Activated T-helper 1 cell treated with anti-CD3 and anti-CD28 coated beads, Interleukin-2, amount 50 U/mL, for 16 hours (primary cell): ENCODE measurements at places on chromosomes 5 and 9.

GRCh38 chr9:87607859-87608258 is 110.2 kb downstream of the DAPK1 start:
- no peak for DNase-seq

DNA sequence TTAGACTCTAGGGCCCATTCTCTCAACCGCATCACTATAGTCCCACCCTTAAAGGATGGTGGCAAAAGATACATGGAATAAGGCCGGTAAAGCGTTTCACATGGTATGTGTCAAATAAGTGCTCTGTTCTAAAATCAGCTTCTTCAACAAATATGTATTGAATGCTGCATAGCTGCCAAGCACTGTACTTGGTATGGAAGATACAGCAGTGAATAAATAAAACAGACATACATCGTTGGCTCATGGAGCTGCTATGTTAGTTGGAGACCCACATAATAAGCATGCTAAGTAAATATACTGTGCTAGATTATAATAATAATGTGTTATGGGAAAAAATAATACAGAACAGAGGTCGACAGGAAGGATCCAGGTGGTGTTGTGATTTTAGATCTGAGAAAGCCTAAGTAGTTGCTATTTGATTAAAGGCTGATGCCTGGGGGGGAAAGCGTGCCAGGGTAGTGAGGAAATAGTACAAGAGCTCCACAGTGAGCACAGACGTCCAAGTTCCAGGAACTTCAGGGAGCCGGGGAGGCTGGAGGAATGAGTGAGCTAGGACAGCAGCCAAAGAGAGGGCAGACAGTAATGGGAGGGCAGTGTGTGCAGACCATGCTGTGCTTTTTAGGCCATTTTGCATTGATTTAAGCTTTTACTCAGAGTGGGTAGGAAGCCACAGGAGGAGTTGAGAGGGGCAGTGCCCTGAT is 93.7 kb downstream of the JAKMIP2 start:
- no peak for DNase-seq

GRCh38 chr5:150386024-150386855 is 26.5 kb downstream of the CD74 start:
- no peak for DNase-seq

- DNase-seq = no peak
Observed at GRCh38 chr9:23615569-23615968, 210.5 kb downstream of the ELAVL2 start.

DNA sequence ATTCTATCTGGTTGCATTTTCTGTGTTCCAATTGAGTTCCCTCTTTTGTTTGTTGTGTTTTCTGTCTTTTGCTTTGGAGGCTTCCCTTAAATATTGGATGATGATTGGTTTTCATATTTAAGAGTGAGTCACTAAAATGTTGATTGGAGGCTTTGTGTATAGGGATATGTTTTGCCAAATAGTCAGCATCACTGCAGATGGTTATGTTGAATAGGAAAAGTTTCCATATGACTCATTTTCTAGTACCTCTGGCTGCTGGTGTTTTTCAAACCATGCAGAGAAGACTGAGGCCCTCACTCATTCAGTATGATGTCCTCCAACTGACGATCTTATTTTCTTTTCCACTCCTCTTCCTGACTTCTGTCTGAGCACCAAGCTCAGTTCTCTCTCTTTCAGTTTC is 1290.0 kb downstream of the EFNA5 start:
- no peak for DNase-seq

- no peak for DNase-seq
Observed at GRCh38 chr5:422323-423232, 20.4 kb upstream of the EXOC3 start.

GRCh38 chr5:107979291-107979690 is 308.6 kb upstream of the EFNA5 start:
- no peak for DNase-seq

DNA sequence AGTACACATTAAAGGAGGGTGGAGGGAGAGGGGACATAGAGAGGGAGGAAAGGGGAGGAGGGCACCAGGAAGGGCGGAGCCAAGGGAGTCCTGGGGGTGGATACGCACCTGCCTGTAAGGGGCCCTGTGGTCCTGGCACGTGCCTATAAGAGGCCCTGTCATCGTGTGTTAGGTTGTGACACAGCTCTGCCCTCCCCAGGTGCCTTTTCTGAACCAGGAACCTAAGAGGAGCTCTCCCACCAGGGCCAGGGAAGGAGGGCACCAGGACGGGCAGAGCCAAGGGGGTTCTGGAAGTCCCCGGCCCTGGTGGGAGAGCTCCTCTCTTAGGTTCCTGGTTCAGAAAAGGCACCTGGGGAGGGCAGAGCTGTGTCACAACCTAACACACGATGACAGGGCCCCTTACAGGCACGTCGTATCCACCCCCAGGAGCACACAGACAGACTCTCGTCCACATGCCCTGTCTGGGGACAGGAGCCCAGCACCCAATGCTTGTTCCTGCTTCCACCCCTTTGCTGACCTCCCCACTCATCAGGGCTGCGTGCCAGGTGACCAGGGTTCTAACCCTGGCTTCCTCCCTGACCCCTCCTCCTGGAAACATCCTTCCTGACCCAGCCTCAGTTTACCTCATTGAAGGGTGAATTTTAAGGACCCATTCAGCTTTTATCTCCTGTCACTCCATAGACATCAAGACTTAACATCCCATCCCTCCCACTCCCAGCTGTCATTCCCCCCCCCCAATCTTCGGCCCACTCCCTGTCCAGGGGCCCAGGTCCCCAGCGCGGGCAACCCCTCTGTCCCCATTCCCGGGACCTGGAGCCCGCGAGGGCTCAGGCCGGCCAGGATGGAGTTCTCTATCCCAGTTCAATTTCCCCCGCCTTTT is 12.9 kb upstream of the OLFM1 start:
- no peak for DNase-seq

GRCh38 chr5:107424491-107424890 is 246.2 kb downstream of the EFNA5 start:
- no peak for DNase-seq

DNA sequence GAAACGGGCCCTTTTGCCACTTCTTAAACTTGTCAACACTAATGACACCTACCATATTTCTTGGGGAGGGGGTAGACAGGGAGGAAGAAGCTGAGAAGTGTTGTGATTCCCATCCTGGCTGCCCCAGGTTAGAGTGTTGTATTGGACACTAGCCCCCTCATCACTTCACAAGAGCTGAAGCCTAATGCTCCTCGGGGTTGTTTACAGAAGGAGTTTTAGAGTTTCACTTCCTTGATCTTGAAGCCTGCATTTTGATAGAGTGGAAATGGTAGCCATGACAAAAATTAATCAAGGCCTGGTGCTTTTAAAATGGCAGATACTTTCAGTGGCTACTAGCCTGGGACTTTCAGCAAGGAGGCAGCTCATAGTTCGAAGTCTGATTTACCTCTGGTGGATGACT is 11.0 kb upstream of the FAM120AOS start:
- DNase-seq = no peak

DNA sequence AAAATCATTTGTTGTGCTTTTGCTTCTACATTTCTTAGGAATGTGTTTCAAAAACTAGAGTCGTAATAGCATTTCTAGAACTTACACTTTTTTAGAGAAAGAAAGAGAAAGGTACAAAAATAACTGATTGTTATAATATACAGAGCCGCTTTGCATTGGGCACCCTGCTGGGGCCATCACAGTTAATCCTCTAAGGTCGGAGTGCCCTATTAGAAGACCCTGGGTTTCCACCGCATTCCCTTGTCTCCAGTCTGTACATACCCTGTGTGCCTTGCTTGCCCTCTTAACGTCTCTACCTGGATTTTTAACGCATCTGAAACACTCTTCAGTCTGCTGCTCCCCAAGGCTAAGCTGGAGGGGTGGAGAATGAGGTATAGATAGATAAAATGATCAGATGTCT is 1.3 kb downstream of the MARVELD2 start:
- DNase-seq = no peak

GRCh38 chr5:37637165-37637845 is 202.5 kb downstream of the GDNF start:
- DNase-seq = no peak

- DNase-seq = no peak
Observed at GRCh38 chr9:7223981-7224380, 466.2 kb downstream of the KDM4C start.

- no peak for DNase-seq
Observed at GRCh38 chr9:32502464-32502863, 23.5 kb downstream of the RIGI start.

GRCh38 chr5:41083306-41083705 is 12.2 kb upstream of the MROH2B start:
- DNase-seq = no peak

DNA sequence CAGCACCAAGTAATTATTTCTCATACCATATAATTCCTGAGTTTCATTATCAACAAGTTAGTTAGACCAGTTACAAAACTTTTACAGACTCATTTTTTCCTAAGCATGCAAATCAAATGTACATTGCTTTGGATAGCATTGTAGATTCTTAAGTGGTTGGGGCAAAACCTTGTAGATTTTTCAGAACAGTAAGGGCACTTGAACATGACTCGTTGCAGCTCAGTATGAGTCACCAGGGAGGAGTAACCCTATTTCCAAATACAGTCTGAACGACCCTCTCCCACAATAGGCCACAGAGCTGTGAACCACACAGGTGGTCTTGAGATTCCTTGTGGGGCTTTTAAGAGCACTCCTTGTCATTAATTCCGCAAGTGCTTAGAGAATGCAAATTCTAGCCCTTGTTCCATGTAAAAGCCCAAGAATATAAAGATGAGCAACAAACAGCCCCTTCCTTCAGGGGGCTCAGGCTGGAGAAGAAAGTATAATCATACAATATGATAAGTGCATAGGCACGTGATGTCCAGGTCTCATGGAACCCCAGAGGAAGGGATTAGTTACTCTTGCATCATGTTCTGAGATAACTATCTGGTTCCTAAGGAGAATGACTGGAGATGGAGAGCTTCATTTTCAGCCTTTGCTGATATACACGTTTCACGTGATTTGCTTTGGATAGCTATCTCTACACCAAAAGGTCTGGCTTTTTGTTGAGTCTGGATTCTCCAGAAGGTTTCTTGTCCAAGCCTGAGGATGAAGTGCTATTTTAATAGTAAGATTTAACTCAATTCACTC is 295.7 kb downstream of the KCNN2 start:
- no peak for DNase-seq

GRCh38 chr5:10892147-10892910 is 131.3 kb upstream of the DAP start:
- no peak for DNase-seq

DNA sequence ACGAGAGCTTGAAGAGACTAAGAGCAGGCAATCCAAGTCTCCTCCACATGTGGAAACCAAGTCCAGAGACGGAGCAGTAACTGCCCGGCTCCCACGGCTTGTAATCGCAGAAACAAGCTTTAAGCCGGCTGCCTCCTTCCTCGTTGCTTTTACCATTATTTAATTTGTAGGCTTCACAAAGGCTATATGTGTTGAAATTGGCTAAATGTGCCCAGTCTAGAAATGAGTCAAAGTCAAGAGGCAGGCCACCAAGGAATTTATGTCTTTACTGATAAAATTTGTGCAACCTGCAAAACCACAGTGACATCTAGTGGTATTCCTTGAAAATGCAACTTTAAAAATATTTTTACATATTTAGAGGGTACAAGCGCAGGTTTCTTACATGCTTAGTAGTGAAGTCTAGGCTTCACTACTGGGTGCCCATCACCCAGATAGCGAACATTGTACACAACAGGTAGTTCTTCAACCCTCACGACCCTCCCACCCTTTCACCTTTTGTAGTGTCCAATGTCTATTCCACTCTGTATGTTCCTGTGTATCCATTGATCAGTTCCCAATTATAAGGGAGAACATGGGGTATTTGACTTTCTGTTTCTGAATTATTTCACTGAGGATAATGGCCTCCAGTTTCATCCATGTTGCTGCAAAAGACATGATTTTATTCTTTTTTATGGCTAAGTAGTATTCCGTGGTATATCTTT is 33.5 kb upstream of the EBF1 start:
- DNase-seq = no peak

GRCh38 chr5:36305571-36306326 is 4.0 kb upstream of the RANBP3L start:
- DNase-seq = no peak

DNA sequence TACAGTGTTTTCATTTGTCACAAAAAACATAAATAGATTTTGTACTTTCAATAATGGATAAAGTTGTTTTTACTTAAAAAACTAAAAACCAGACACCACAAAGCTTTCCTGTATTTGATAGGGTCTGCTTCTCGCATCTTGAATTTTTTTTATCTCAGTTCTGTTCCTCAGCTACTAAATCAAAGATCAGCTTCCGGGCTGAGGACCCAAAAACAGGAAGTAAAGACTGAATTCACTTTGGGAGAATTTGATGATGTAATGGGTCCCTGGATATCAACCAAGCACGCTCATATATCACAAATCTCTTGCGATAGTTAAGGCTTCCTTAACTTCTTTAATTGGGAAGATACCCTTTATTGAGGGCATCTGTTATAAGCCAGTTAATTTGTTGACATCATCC is 24.1 kb downstream of the ITK start:
- no peak for DNase-seq

DNA sequence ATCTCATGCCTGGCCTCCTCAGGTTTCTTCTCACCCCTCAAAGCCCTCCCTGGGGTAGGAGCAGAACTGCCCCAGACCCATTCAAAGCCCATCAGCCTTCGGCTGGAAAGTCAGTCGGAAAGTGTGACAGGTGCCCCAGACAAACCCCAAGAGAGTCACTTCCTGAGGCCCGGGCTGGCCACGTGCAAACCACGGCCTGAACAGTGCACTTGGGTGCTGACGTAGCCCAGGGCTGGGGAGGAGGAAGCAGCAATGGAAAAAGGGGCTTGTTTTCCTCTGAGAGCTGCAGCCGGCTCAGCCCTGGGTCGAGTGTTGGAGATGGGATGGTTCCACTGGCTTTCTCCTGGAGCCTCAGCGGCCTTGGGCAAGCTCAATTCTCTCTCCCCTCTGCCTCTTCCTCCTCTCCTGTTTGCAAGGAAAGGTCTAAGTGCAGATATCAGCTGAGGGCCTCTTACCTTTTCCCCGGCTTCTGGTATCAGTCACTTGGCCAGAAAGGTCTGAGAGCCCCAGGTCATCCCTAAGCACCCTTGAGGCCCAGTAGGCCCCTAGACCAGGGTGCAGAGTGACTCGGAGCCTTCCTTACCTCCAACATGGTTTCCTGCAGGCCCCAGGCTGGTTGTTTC is 5.9 kb upstream of the EGR1 start:
- DNase-seq = peak; percentile 70

GRCh38 chr9:90058182-90058763 is 453.5 kb downstream of the GADD45G start:
- no peak for DNase-seq

DNA sequence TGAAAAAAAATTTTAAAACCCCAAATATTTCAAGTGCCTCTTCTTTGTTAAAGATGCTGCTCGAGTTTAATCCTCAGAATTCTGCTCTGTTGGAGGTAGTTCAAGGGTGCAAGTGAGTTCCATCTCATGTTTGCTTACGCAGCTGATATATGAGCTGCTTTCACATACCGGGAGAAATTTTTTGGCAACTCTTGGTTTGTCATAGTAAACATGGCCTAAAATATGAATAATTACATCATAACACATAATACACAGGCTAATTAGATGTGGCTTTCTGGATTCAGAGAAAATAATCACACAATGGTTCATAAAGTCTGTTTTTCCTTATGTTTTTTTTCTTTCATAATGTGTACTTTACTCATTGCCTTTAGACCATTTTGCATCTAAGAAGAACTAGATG is 1134.1 kb downstream of the PTPRD start:
- DNase-seq = no peak
